ENCODE measurements at places on chromosomes 1 and 21.
A peak's percentile ranks its signal among the peaks of the same experiment; 100 is the strongest.

DNA sequence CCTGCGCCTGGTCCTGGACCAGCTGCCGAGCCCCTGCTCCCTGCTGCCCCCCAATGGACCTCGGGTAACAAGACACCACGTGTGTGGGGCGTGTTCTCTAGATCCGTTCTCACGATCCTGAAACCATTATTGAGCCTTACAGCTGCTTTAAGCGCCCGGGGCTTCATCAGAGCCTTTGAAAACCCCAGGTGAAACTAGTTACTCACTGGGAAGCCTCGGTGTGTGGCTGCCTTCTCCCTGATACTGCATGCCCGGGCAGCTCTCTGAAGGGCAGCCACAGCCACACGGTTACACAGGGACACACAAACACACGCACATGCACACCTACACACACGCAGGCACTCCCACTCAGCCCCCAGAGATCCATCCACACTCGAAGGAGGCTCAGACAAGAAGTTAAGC, 5.3 kb downstream of the HES2 start:
- DNase-seq = peak; percentile 20

GRCh38 chr1:191405417-191405816, 752.8 kb upstream of the RGS18 start:
- no peak for DNase-seq

GRCh38 chr1:219401724-219402625, 210.9 kb downstream of the ZC3H11B start:
- DNase-seq = no peak

- DNase-seq = no peak
Measured at GRCh38 chr21:19508844-19509243, 1105.3 kb upstream of the TMPRSS15 start.

DNA sequence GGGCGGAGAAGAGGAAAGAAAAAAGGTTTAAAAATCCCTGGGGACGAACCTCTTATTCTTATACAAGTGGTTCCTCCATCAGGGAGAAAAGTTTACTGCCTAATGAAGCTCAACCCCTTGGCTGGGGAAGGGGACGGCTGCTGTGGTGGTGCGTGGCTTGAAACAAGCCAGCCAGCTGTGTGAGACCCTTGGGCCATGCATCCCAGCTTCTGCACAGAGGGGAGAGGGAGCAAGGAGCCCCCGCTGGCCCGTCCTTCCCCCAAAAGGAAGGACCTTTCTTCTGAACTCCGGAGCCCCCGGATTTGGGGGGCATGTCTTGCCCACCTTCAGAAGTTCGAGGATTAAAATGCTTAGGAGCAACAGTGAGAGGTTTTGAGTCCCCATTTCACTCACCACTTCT, 67.3 kb downstream of the STUM start:
- no peak for DNase-seq

DNA sequence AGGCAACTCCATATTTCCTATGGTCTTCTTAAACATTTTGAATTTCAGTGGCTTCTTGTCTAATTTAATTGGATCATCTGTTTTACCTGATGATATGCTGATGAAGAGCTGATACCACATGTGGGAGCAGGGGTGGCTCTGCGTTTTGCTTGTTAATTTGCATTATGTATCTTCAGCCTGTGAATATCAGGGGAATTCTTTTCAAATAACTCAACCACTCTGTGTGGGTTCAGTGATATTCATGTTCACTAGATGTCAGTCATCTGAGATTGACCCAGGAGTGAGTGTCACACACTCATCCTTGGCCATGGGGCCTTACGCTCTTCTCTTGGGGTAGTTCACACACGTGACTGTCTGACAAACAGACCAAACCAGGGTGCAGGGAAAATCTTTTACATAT, 83.0 kb downstream of the FCRL5 start:
- no peak for DNase-seq

GRCh38 chr1:20184997-20185833, 681 bp upstream of the UBXN10 start:
- DNase-seq = peak; percentile 65

DNA sequence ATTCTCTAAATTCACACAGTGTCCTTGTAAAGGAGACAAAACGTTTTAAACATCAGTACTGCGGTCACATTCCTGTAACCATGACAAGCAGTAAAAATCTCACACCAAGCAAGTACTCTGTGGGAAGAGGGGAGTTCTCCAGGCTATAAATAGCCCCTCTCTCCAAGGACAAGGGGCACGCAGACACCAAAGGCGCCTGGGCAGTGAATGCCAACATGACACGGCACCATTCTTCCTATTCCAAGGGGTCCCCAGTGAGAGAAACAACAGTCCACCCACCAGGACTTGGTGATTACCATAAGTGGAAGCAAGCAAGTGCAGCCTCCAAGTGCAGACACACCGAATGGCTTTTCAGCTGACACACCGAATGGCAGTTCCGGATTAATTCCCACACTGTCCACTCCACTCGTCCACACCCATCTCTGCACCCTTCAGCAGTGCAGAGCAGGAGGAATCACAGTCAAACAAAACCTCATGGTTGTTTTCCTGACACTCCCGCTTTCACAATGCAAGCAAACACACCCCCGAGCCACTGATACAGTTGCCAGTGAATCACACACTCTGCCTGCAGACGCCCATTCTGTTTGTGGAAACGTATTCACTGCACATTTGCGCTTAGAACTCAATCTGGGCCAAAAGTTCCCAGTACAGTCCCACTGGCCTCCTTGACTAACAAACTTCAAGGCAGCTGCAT, 1.8 kb downstream of the PTTG1IP start:
- DNase-seq = peak; percentile 44

- DNase-seq = no peak
Measured at GRCh38 chr1:105102371-105102770, 1352.7 kb downstream of the AMY1C start.

DNA sequence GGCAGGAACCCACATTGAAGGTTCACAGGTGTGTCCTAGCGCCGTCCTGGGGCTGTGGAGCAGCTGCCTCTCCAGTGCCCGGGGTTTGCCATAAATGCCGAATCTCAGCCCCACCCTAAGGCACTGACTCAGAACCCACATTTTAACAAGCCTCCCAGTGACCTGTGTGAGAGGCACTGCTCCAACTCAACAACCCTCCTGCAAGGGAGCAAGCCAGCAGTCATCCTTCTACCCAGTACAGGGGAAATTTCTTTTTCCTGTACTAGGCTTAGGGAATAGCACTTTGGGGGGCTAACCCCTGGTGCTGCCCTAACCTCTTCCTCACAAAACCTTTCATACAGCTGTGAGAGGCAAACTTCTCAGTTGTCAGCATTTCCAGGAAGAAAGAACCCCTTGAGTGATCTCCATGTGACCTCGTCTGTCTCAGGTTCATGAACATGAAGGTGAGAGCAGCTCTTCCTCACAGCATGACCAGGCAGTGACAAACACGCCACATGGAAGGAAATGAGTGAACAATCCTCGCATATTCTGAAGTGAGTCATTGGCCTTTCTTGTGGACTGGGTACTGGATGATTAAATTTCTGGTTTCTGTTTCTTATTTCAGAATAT, 11.4 kb upstream of the BCAR3 start:
- peak; percentile 23 for DNase-seq

DNA sequence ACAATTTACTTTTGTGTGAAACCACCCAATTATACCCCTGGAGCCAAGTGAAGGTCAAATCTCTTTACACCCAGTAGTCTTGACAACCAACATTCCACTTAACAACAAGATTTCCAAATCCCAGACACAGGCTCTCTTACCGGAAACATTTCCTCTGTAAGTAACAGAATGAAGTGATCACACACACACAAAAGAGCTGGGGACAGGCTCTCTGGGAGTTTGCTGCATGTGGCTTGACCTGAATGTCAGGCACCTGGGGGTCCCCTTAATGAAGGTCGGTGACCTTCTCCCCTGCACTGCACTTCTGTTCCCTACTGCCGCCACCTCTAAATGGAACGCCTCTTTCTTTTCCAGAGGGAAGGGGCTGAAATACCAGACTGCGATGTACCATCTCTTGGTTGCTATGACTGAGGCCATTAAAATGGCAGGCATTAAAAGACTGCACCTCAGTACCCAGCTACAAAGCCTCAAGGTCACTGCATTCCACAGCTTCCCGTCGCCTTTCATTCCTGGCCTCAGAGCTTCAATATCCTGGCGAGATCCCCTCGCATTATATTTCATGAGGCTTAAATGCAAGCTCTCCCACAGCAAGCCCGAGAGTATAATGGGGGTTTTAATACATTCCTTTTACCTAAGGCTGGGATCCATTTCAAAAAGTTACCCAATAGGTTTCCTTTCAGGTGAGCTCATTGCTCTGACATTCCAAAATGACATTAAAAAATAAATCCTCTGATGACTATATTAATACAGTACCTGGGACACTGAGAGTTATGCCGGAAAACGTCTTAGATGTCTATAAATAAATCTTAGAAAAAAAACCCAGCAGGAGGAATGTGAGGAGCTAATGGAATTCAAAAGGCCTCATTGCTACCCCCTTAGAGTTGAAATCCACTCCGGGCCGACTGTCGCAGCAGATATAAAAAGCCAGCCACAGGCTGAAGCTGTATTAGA, 90.9 kb upstream of the DIRAS3 start:
- no peak for DNase-seq

DNA sequence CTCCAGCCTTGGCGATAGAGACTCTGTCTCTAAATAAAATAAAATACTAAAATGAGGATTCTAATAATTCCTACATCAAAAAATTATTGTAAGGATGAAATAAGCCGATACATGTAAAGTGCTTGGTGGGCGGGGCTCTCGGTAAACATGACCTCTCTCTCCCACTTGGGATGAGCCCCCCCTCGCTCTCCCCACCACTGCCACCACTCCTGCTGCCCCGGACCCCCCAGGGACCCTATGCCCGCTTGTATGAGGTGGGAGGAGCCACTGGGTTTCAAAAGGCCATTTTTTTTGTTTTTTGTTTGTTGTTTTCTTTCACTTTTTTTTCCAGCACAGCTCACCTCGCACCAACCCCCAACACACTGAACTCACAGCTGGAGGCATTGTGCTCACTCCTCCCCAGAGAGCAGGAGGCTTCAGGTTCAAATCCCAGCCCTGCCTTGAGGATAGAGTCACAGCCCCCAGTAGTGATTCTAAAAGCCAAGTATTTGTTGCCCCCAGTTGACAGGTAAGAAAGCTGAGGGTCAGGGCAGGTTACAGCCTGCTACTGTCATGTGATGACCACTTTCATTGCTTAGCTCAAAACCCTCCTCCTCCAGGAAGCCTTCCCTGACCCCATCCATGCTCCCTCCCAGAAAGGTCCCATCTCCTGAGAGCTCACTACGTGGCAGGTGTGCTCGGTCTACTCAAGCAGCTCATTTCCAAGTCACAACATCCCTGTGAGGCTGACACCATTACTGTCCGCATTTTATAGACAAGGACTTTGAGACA, 4.2 kb downstream of the SDC3 start:
- no peak for DNase-seq

- DNase-seq = no peak
Measured at GRCh38 chr1:85464497-85465098, 361 bp downstream of the DDAH1 start.

DNA sequence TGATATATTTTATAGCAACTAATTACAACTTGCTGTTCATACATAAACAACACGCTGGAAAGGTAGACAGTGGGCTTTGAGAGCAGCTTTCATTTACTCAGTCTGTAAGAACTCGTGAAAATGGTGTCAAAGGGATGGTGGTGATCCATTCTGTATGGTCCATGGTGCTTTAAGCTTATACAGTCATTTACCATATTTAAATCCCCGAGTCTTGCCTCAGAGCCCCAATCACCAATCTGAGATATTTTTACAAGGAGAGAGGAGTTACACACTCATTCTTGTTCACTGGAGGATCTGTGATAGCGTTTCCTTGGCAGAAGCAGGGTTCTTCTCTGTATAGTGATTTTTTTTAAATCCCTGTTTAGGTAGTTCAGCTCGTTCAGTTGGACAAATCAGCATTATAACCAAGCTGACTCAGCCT, 694.6 kb downstream of the USP25 start:
- DNase-seq = no peak

DNA sequence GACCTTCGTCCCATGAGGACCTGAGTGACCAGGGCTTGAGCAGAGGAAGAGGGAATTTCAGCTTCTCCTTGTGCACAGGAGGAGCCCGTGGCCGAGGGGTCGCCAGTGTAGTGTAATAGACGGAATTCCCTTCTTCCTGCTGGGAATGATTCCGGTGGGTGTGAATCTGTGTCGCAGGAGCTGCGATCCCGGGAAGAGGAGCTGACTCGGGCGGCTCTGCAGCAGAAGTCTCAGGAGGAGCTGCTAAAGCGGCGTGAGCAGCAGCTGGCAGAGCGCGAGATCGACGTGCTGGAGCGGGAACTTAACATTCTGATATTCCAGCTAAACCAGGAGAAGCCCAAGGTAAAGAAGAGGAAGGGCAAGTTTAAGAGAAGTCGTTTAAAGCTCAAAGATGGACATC, 34.4 kb downstream of the MAP3K21 start:
- DNase-seq = no peak

GRCh38 chr21:14968029-14968428, 96.8 kb downstream of the NRIP1 start:
- DNase-seq = no peak

DNA sequence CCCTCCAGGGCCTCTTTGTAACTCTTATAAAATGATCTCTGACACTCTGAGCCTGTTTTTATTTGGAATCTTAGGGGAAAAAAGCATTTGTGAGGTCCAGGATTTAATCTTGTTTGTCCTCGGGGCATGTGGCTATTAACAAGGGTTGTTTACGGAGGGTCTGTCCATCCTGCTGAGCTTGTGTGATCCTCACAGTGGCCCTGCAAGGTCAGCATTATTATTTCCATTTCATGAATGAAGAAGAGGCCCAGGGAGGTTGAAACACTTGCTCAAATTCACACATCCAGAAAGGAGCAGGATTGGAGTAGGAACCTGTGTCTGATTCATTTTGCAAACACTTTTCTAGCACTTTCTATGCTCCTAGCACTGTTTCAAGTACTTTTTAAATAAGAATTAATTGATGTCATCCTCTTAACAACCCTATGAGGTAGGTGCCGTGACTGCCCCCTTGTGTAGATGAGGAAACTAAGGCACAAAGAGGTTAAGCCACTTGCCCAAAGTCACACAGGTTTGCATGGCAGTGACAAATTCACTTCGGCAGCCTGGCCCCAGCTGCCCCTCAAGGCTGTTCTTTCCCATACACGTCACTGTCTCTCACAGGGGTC, 178.9 kb downstream of the MIS18A start:
- DNase-seq = no peak

DNA sequence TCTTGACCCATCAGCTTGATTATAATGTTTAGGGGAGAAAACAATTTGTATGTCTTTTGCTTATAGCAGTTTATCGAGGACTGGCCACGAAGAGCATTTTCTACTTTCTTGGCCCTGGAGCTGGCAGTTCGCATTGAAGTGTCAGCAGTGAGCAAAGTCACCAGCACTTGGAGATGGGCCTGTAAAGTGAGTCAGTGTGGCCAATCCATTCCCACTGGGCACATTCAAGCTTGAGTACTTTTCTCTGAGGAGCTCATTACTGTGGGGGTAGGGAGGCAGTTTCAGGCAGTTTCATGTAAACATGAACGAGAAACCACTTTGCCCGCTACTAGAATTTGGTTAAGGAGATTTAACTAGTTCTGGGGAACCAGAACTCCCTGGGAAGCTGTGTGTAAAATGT, 164.8 kb downstream of the PRDM2 start:
- no peak for DNase-seq

DNA sequence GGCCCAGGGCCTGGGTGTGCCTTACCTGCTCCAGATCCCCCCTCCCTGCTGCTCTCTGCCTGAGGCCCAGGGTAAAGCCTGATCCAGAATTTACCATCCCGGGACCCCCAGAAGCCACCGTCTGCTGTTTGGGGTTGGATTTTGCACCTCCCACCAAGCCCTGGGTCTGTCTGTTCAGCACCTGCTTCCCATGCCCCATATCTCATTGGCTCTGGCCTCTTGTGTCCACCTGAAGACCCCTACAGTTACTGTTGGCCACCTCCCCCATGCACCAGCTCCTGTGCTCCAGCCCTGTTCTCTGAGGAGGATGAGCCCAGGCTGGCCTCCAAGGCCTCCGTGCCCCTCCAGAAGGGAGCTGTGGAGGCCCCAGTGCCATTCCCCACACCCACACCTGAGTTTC, 113.9 kb downstream of the GRIK3 start:
- no peak for DNase-seq
